CMK (cell line): ENCODE measurements at places on chromosomes 5 and 9.

- no peak for DNase-seq
Measured at GRCh38 chr9:32404856-32405255, 20.4 kb downstream of the ACO1 start.

- no peak for DNase-seq
Measured at GRCh38 chr5:133250527-133250926, 198.7 kb downstream of the HSPA4 start.

DNA sequence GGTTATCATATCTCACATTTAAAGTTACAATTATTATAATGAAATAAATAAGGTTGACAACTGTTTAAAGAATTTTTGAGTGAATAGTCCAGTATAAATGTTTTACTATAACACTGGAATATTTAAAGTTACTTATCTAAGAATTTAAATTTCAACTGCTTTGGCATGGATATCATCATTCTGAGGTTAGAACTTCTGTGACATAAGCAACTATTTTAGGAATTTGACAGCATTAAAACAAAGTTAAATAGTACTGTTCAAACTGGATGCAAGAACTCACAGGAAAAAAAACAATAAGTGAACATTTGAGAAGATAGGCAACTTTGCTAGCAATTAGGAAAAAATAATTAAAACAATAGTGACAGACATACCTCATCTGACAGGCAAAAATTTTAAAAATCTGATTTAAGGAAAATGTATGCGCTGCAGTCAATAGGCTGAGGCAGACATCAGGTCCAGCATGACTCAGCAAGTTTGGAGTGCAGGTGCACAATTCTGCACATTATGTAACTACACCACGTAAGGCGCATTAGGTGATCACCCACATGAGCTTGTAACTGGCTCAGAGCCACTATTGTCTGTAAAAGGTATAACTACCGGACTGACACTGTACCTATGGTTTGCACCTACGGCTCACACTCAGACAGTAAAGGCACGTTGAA, 180.6 kb downstream of the PDE4D start:
- no peak for DNase-seq

DNA sequence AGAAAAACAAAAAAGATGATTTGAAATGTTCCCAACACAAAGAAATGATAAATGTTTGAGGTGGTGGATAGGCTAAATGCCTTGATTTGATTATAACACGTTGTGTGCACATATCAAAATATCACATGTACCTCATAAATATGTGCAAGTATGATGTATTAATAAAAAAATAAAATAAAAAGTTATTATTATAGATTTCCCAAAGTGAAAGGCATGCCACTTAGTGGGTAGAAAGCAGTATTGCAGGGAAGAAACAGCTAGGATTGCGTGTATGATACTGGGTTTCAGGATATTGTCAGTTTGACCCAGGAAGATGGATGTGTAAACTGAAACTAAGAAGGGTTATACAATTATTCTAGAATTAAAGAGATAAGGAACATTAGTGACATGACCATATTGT, 3.6 kb upstream of the TMEM38B start:
- DNase-seq = no peak

DNA sequence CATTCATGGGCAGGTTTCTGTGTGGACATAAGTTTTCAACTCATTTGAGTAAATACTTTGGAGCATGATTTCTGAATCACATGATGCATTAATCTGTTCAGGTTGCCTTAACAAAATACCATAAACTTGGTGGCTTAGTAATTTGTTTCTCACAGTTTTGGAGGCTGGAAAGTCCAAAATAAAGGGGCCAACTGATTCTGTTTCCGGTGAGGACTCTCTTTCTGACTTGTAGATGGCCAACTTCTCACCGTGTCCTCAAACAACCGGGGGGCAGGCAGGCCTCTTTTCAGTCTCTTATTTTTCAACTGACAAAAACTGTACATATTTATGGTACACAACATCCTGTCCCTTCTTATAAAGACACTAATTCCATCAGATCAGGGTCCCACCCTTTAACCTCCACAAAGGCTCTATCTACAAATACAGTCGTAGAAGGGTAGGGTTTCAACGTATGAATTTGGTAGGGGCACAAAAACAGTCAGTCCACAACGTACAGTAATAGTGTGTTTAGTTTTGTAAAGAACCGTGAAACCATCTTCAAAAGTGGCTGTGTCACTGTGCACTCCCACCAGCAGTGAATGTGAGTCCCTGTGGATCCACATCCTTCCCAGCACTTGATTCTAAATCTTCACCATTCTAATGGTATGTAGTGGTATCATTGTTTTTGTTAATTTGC, 37.2 kb downstream of the MLLT3 start:
- no peak for DNase-seq

DNA sequence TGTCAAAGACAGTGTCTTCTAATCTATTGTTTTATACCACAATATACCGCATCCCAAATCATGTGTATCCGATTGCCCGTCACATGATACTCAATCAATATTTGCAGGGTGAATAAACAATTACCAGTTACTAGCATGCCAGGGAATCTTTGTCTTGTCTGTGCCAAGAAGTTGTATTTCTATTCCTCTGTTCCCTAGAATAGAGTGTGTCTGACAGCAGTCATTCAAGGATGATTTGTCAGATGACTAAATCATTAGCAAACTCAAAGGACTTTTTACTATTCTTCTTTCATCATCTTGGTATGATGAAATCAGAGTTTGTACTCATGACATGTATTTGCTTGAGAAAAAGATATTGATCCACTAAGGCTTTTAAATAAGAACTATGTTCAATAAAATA, 348.8 kb downstream of the HTR1A start:
- DNase-seq = no peak

DNA sequence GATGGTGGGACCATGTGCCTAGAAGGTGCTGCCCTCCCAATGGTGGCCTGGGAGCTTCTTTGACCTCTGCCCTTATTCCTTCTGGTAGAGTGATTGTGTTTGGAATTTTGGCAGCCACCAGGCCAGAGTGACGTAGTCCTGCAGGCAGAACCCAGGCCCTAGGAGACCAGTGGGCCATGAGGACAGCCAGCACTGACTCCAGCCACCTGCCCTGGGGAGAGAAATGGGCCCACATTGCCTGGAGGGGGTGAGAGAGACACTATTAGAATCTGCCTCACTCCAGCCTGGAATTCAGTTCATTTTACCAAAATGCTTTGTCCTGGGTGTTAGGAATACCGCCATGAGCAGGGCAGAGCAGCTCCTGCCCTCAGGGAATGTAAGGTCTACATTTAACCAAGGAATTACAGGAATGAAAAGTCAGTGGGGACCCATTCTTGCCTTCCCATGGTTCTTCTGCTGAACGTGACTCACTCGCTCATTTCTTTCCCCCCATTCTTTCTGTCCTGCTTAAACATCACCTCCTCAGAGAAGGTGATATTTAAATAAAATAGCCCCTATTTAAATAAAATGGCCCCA, 5.5 kb upstream of the COL27A1 start:
- DNase-seq = no peak

DNA sequence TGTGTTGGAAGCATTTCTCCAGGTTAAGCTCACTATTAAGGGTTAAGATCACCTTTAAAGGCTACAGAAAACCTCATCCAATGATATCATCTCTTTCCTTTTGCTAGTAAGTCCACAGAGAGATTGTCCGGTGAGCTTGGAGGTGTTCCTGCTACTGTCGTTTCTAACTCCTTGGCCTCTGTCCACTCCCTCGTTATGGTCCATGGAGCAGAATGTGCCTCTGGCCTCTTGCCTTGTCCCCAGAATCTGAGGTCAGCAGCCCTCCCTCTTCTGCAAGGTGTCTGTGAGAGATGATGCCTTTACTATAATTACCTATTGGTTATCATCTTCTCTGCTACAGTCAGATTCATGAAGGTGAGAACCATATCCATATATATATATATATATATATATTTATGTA, 15.0 kb downstream of the ORM2 start:
- DNase-seq = no peak

DNA sequence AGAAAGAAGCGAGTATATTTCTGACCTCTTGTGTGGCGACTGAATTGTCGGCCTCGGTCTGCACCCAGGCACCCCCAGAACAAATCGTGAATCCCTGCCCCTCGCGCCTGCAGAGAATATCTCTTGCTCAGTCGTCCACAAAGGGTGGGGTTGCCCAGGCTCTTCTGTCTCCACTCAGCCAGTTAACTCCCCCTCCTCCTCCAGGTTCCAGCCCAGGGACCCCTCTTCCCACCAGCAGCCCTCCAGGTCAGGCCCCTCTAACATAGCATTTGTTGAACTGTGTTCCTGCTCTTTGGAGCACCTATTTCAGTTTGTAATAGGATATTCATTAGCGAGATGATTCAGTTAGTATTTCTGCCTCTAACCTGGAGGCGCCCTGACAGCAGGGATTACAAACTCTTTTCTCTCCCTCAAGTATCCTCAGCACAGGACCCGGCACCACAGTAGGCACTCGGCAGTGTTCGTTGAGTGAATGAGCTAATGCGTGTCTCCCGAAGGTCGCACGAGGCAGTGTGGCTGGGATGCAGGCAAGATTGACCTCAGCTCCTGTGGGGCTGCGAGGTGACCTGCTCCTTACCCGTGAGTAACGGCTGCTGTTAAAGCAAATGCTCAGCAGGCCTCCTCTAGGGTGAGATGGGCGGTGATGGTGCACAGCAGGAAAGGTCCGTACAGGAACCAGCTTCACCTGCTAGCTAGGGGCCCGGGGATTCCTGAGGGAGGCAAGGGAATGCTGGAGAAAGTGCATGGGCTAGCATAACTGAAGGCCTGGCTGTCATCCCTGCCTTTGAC, 25.8 kb downstream of the ZBTB34 start:
- DNase-seq = no peak

DNA sequence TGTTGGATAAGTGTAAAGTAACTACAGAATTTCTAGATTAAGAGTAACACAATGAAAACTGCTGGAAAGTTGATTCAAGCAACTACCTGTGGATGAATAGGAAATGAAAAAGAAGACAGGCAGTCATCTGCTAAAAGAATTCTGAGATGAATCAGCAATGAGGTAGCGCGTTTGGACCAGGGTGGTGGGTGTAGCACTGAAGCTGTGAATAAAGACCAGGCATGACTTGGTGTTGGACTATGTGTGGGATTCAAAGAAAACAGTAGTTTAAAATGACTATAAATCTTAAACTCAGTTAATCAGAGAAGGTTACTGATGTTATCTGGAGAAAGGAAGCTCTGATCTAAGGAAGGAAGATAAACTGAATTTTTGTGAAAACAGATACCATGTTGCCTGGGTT, 159.8 kb downstream of the FBN2 start:
- DNase-seq = no peak

GRCh38 chr9:37727013-37727412, 26.6 kb upstream of the TRMT10B start:
- DNase-seq = no peak

DNA sequence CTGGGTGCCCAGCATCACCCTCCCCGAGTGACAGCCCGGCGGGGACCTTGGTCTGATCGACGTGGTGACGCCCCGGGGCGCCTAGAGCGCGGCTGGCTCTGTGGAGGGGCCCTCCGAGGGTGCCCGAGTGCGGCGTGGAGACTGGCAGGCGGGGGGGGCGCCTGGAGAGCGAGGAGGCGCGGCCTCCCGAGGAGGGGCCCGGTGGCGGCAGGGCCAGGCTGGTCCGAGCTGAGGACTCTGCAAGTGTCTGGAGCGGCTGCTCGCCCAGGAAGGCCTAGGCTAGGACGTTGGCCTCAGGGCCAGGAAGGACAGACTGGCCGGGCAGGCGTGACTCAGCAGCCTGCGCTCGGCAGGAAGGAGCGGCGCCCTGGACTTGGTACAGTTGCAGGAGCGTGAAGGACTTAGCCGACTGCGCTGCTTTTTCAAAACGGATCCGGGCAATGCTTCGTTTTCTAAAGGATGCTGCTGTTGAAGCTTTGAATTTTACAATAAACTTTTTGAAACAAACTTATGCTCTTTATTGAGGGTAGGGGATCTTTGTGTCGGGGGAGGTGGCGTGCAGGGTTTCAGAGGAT, 1.3 kb downstream of the GADD45G start:
- no peak for DNase-seq

GRCh38 chr5:77259476-77259875, 49.0 kb downstream of the PDE8B start:
- DNase-seq = no peak

GRCh38 chr5:126871441-126871840, 94.5 kb downstream of the LMNB1 start:
- no peak for DNase-seq

DNA sequence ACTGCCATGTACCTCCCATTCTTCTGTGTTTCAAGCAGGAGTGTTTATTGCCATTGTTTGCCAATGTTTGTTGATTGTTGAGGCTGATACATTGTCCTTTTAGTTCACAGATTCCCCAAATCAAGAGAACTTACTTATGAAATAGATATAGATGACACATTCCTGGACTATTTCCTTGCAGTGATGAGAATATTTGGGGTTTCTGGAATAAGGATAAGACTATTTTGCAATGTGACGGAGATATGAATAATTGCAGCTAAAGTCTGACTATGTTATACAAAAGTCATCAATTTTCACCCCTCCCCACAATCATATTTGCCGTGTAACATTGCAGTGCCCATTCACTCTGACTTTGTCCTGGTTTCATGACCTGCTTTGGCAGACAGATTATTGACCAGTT, 460.8 kb downstream of the CDH10 start:
- DNase-seq = no peak

GRCh38 chr5:137119321-137119720, 379.8 kb downstream of the SPOCK1 start:
- no peak for DNase-seq

DNA sequence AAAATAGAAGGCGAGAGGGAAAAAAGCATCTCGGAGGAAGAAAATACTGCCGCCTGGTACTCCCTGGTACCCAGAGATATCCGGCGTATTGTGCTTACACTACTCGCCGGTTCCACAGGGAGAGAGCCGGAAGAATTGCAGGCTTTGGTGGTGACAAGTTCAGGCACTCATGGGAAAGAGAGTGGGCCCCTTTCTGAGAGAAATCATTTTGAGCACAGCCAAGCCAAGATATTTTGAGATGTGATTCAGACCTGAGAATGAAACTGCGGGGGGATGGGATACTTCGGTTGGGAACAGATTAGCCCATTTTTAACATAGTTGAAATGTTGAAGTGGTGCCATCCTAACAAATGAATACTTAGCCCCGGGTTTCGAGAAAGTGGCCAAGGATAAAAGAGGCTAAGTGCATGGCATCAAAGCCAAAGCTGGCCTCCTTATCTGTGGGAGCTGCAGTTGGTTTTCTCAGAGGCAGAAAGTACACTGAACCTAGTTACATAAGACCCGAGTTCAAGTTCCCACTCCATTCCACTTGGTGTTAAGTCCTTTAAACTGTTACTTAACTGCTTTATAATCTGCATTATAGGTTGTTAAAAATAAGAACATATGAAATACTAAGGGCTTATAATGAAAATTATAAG, 62.7 kb downstream of the SLC1A3 start:
- DNase-seq = no peak

- no peak for DNase-seq
Measured at GRCh38 chr5:52817818-52818217, 30.1 kb downstream of the ITGA1 start.

DNA sequence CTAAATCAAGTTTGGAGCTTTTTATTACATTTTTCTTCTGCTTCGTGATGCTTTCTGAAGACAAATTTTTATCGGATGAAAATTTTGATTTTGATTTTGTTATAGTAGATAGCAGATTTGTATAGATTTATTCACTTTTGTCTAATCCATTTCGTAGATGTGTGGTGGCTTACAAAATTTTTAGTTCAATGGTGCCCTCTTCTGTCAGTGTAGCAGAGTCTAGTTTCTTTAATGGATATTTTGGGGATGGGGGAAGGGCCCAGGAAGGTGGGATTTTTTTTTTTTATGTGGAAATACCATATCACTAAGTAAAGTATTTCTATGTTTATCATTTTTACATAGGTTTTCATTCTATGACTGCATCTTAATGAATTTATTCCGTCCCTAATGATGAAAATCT, 259.9 kb upstream of the TARS1 start:
- no peak for DNase-seq

- peak; percentile 63 for DNase-seq
Measured at GRCh38 chr5:172110921-172111851, 76.8 kb downstream of the STK10 start.
